Right kidney (tissue), 9 donors: ENCODE measurements at places on chromosomes 4 and X.

DNA sequence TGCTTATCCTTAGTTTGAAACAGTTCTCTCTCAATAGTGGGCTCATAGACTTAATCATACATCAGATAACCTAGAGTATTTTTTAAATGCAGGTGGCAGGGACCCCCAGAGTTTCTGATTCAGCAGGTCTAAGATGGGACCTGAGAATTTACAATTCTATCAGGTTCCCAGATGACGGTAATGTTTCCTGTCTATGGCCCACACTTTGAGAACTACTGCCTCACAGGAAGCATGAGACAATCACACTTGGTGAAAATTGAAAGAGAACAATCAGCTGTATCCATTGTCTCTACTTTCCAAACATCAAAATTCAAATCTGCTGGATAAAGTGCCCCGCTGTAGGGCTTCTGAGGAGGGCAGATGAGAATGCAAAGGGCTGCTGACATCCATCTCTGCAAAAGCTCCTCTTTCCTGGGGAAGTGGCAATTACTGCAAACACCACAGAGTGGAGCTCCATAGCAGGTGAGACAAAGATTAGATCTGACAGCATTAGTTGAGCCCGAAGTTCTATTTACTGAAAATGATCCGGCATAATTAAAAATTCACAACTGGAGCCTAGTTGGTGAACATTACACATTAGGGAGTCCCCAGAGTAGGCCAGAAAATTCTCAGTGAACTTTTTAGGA is 187.8 kb upstream of the MBNL3 start:
- no peak for DNase-seq

- no peak for DNase-seq
Measured at GRCh38 chr4:48173056-48173991, 39.3 kb upstream of the TXK start.

- no peak for DNase-seq
Measured at GRCh38 chrX:75893281-75893680, 108.2 kb upstream of the MAGEE2 start.

DNA sequence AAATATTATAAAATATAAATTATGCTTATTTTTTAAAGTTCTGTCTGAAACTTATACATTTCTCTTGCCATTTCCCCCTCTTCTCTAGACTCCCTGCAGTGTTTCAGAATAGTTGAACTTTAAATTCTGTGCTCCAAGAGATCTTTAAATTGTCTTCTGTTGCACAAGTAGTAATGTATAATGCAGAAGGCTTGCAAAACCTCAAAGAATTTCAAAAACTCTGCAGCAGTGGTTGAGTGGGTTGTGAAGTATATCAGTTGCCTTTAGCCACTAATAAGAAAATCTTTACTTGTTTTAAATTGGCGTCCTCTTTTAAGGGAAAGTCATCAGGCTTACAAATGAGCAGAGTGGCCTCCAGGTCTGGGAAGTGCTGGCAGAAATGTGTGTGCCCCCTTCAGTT is 1153.3 kb upstream of the PABPC4L start:
- DNase-seq = no peak
